Urothelium cell line (cell line): ENCODE measurements at places on chromosomes 6 and 20.

GRCh38 chr20:58094698-58095097, 133.8 kb downstream of the ANKRD60 start:
- no peak for DNase-seq

GRCh38 chr6:101516578-101516977, 123.1 kb downstream of the GRIK2 start:
- no peak for DNase-seq

GRCh38 chr6:47836639-47837038, 54.8 kb downstream of the OPN5 start:
- peak; percentile 30 for DNase-seq

GRCh38 chr6:15956205-15957106, 172.4 kb upstream of the MYLIP start:
- no peak for DNase-seq

GRCh38 chr20:46023999-46024398, 5.0 kb upstream of the SLC12A5 start:
- no peak for DNase-seq

GRCh38 chr6:25014791-25015560, 79.2 kb upstream of the RIPOR2 start:
- no peak for DNase-seq

DNA sequence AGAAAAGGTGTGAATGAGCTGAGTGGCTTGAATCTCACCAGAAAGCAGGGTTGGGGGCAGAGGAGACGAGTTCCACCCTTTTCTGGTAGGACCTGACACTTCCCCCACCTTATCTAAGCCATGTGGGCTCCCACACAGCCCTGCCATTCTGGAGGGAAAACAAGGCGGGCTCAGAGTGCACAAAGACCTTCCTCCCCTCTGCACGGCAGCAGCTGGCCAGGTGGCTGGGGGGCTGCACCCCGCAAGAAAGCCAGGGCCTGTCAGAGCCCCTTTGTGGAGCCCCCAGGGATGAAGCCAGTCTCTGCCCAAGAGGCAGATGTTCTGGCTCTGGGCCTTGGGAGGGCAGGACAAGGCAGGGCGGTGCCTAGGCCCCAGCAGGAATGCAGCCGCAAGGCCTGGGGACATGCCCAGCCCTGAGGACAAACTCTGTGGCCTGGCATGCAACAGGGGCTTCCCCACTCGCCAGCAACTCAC, 48.4 kb upstream of the DSN1 start:
- no peak for DNase-seq

GRCh38 chr20:55586610-55587009, 418.7 kb downstream of the CBLN4 start:
- no peak for DNase-seq

- no peak for DNase-seq
These were observed 136.1 kb downstream of the QRSL1 start for GRCh38 chr6:106765496-106765895.

DNA sequence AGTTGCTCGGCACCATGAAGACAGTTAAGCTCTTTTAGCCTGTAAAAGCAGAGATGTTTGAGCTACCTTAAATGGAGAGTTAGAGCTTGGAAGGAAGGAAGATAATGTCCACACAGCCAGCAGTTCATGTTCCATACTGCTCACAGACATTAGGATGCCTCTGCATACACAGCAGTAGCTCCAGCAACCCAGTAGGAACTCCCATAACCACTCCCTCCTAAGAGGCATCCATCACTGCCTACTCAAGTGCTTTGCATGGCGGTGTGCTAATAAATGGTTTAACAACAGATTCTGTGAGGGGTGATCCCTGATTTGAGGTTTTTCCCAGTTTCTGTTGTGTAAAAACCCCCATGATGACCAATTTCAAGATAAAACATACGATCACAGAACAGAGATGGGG, 286.4 kb downstream of the HACE1 start:
- DNase-seq: no peak

GRCh38 chr6:169985121-169986015, 233.9 kb downstream of the ERMARD start:
- no peak for DNase-seq

DNA sequence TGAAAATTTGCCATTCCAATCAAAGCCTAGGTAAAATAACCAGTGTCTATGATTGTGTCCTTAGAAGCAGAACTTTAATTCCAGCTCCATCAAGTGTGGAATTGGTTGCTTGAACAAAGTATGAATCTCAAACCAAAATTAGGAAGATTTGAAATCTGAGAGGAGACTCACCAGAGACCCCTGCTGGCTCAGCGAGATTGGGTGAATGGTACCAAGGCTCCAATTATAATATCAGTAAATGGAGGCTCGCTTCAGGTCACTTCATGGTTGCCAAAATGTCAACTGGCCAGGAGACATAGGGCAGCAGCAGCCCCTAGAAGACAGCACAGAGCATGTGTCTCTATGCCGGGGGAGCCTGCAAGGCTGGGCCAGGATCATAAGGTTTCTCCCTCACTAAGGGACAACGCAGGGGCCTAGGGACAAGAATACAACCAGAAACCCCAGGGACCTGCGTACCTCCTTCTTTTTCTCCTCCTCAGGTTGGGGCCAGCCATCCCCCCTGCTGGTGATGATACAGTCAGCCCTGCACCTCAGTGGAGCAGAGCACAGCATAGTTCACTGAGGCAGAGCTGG, 14.0 kb downstream of the RBL1 start:
- no peak for DNase-seq

- no peak for DNase-seq
These were observed 231.5 kb upstream of the PLCB4 start for GRCh38 chr20:8837396-8837795.

DNA sequence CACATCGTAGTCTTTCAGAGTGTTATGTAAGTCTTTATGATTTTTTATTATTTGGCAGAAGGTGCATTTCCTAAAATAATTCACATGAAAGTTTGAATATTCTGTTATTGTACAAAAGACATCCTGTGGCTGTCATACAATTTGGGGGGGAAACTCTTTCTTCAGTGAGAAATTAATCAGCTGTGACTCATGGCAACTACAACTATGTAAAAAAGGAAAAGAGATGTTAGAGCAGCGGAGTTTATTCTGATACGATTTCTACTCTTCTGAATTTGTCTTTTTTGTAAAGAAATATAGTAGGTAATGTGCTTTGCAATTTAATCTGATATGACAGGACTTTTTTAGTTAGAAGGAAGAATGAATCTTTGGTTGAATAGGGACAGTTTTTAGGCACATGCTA, 14.2 kb downstream of the COL19A1 start:
- no peak for DNase-seq

DNA sequence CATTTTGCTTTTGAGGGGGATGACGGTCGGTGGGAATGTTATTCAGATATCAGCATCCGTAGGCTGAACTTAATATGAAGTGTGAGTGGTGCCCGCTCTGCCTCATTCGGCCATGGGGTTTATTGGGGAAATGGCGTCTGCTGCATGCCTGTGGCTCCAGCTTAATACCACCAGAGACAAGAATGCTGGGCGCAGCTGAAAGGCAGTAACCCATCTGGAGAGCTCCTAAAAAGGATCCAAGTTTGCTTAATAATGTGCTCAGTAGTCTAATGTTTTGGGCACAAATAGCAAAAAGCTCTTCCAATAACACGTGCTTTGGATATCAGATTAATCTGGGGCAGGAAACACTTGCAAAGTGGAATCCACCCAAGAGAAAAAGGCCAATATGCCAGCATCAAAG, 273.0 kb upstream of the TAB2 start:
- no peak for DNase-seq

- DNase-seq: peak; percentile 75
These were observed 23.6 kb downstream of the VPS52 start for GRCh38 chr6:33247977-33248642.

DNA sequence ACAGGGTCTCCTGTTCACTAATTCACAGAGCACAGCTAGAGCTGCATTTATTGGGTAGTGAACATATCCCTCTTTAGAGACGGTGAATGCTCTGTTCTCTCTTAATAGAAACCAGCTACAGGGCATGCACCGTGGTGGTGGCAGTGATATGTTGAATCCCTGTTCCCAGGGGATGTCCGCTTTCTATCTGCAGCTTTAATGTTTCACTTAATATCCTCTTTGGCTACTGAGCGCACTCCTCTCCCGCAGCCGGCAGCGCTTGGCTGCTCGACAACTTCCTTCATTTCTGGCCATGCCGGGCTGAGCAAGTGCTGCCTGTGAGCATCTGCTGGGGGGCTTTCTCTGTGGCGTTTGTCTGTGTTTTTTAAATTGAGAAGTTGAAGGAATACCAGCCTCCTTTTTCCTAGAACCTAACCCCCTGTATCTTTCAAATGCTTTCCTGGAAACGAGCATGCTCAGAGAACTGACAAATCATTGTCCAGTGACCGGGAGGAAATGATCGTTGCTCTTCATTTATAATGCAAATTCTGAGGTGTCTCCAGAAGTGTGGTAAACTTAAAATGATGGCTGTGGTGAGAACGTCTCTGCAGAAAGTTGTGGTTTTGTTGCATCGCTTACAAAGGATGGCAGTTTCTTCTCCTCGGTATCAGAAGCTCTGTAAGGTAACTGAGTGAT, 297.9 kb downstream of the UTRN start:
- no peak for DNase-seq

DNA sequence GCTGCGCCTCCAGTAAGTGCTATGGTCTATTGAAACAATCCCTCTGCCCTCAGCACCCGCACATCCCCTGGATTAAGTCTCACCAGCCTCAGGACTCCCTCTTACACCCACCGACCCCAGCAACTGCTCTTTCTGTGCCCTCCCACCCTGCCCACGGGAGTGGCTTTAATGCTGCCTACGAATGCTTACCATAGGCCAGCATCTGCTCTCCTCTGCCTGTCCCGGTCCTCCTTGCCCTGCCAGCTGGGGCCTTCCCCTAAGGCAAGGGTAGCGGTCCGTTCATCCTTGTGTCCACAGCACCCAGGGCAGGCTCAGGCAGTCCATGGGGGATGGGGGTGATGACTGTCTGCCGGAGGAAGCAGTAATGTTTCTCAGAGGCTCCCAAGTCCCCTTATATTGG, 4.1 kb downstream of the EBF4 start:
- no peak for DNase-seq

DNA sequence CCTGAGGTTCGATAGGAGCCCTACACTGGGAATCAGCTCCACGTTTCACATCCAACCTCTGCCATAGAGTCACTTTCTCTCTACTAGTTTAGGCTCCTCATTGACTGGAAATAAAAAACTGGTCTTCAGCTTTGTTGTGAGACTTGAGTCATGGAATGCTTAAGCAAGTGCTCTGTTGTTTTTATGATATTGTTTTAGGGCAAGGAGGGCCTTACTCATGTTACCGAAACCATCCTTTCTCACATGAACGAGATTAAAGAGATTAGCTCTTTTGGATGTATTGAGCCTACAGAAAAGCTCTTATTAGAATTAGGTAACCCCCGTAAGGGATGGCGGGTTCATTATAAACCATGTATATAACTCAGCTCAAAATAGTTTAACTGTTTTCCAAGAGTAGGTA, 6.9 kb upstream of the MOCS1 start:
- DNase-seq: no peak

- DNase-seq: no peak
These were observed 27.3 kb upstream of the VSTM2L start for GRCh38 chr20:37875460-37876175.

DNA sequence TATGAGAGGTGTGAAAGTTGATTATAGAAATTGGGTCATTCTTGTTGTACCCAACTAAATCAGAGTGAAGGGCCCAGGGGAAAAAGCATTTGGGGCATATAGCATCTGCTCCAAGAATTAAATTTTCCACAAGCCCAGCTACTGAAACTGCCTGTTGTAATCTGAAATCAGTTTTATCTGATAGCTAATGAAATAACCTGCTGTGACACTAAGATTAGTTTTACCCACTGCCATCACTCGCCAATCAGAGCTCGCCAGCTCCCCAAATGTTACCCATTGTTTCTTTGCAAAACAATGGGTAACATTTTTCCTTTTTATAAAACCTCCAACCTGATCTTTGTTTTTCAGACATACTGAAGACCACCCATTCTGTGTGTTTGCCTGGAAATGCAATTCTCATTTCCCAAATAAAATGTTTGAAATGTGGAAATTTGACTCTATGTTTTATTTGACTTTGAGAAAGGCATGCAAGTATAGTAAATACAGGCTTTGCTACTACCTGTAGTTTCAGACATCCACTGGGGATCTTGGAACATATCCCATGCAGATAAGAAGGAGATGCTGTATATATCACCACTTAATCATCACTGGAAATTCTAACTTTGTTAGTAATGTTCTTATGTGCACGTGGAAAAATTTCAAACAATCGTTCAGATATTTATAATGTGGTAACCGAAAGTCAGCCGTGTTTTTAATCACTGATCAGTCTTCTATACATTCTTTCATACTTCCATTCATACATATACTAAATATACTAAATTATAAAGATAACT, 6.3 kb upstream of the AHI1 start:
- no peak for DNase-seq
